Activated CD8-positive, alpha-beta memory T cell treated with anti-CD3 and anti-CD28 coated beads, Interleukin-2, amount 50 U/mL, for 48 hours (primary cell): ENCODE measurements at places on chromosomes 3 and 15.

DNA sequence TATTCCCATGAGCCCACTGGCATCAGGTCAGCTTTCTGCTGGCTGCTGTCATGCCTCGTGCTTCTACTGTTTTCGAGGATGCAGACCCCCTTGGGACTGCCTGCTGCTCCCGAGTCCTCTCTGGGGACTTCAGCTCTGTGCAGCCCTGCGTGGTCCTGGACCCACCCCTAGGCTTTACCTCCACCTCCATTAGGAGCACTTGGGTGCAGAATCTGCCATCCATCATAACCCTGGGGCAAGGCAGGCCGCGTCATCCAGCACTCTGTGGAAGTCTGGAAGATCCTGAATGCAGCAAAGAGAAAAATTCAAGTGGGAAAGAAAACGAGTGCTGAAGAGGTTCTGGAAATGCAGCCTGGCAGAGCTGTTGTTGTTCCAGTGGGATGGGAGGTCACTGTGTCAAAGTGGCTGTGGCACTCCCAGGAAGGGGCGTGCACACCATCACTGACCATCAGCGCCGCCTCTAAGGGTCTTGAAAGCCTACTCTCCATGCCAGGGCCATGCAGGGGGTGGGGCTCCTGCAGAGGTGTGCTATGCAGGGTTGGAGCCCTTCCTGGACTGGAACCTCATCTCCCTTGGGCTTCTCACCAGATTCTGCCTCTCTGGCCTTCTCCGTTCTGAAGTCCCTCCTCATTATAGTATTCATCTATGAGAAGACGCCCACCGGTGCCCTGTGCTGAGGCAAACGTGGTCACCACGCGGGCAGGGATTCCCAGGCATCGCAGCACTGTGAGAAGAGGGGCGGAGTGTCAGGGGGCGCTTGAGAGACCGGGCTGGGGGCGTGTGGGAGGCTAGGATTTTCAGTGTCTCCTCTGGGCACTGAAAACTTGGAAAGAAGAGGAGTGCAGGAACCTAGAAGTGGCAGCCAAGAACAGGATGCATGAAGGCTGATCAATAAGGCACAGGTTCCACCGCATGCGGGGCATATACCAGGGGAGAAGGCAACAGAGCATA is 12.5 kb downstream of the EPB42 start:
- no peak for DNase-seq

GRCh38 chr3:193809106-193809505 is 216.1 kb downstream of the OPA1 start:
- DNase-seq = no peak

DNA sequence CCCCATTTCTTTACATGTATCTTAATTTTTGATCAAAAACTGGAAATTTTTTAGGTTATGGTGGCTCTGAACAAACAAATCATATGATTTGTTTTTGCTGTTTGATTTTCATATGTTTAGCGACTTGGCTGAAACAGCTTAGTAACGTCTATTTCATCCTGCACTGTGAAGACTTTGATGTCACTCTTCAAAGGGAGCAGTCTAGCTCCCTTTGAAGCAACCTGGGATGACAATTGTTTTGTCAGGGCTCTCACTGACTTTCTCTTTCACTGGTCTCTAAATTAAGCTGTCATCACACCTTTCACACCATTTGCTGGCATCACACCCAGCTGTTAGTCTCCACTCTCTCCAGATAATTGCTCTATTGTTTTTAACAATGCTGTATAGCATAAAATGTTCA is 896.9 kb downstream of the IGSF11 start:
- no peak for DNase-seq

DNA sequence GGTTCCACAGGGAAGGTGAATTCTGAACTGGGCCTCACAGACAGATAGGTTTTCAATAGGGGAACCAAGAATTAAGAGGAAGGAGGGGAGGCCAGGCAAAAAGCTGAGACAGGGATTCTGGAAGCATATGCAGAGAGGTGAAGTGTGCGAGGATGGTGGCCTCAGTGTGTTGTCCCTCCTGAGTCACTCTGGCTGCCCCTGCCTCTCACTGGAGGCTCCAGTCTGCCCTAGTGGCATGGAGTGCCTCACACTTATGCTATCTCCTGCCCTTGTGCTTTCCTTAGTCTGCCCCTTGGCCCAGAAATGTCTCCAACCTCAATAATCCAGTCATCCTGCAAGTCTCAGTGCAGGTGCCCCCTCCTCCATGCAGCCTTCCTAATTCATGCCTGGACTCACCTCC is 32.2 kb upstream of the RBP1 start:
- DNase-seq = no peak

GRCh38 chr15:71304681-71305080 is 189.4 kb downstream of the THSD4 start:
- DNase-seq = no peak

GRCh38 chr15:50881121-50882048 is 27.1 kb upstream of the AP4E1 start:
- DNase-seq = no peak

DNA sequence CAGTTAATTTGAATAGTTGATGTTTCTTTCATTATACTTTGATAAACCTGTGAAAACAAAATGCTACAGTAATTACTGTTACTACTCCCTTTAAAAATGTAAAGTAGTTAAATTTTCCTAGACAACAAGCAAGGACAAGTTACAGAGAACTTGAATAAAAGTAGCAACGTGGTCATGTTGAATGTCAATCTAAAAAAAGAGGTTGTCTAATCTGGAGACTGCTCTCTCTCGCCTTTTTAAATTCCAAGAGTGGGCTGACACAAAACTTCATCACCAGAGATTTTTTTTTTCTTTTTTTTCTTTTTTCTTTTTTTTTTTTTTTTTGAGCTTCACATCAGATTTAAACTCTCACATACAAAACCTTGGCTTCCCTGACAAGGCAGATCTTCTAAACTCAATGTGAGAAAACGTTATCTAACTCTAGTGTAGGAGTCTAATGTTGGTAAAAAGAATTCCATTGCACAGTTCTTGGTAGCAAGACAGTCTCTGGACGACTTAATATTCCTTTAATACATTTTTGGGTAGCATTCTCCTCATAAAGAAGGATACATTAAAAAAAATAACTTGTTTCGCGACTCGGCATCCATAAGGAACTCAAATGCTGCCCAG is 4.1 kb downstream of the FOXP1 start:
- DNase-seq = no peak

DNA sequence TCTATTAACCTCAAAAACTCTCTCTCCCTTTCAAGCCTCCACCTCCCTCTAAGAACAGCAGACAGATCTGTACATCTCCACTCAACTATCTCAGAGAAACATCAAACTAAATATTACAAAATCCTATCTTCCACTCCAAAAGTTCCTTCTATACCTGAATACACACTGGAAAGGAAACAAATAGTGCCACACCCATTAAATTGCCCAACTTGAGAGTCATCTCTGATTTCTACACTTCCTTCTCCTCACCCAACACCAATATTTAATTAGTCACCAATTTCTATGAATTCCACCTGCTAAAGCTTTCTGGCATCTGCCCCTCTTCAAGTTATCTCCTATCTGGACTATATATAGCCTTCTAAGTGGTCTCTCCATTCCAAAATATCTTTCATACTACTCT is 65.8 kb downstream of the PEAK1 start:
- DNase-seq = no peak

DNA sequence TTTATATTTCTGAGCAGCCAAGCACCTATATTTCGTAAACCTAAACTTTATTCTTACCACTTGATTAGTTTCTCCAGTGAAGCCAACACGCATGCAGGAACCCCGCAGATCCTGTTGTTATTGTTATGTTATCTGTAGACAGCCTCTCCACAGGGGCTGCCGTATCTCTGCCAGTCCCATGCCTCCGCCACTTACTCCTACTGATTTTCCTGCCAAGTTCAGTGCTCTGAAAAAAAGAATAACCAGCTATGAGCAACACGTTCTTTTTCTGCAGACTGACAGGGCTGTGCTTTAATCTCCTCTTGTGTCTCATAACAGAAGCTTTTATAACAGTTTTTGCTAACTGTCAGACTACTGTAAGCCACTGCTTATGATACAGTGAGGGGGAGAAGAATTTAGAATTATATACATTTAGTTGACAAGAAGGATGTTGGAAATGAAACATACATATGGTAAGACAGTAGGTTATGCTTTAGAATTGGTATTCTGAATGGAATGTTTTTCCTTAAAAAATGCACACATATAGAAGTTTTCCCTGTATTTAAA is 347.4 kb downstream of the SI start:
- no peak for DNase-seq

- DNase-seq = no peak
These were observed 23.0 kb downstream of the HES1 start for GRCh38 chr3:194158942-194159439.

DNA sequence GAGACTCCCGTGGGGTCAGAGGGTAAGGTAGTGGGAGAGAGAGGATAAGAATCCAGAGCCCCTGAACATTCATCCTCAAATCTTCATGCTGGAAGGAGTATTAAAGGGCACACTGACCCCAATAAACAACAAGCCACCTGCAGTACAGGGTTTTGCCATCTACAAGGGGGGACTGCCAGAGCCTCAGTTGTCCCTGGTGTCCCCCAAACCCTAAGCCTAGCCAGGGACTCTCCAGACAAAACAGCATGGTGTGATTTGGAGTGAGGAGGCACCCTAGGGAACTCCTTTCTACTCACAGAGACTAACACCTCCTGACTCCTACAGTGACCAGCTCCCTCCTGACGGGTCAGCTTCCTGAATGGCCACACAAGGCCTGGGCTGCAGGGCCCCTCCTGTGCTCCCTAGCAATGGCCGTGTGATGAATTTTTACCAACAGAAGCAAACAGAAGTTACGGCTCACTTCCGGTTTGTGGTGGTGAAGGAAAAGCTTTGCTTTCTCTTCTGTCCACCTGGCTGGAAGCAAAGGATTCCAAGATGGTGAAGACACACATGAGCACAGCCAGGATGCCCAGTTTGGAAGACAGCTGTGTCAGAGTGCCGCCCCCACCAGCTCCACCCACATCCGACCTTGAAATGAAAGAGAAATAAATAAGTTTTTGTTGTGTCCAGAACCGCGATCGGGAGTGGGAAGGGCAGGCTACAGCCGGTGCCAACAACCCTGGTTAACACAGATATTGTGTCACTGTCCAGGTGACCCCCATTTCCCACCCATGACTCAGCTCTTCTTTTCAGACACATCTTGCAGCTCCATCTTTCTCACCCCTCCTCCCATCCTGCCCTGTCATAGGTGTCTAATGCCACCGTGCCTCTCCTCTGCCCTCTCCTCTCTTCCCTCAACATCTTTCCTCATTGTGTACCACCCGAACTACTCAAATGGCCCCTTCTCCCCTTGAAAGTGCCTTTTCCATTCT is 69.6 kb upstream of the ATP13A3 start:
- no peak for DNase-seq

- DNase-seq = no peak
These were observed 120.7 kb upstream of the STAC start for GRCh38 chr3:36259580-36259979.

DNA sequence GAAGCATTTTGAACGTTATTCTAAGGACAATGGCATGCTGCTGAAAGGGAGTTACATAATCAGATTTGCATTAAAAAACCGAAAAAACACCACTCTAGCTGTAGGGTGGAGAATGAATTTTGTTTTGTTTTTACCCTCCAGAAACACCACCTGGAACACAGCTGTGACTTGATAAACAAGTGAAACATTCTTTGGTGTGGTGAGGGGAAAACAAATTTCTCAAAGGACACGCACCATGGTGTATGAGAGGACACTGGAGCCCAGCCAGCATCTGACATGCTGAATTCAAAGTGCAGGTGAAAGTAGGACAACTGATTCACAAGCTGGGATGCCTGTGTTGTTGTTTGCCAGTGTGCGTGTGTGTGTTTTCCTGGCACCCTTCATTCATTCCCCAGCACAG is 554.5 kb upstream of the TBL1XR1 start:
- DNase-seq = no peak

- DNase-seq = no peak
These were observed 12.0 kb upstream of the CTXND1 start for GRCh38 chr15:80264031-80264430.

- DNase-seq = no peak
These were observed 391.2 kb upstream of the NECTIN3 start for GRCh38 chr3:110680450-110680849.

DNA sequence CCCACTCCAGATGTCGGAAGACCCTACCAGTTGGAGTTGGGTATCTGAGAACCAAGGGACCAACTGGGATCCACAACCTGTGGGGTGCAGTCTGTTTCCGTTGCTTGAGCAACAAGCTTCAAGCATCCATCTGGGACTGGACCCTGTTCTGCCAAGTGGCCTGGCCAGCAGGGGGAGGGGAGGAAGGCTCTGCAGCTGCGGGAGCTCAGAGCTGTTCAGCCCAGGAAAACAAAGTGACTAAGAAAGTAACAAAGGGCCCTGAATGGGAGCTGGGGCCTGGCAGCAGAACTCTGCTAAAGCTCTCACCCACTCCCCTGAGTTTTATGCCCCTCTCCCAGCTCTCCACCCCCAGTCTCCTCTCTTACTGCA is 2.7 kb downstream of the TYRO3 start:
- no peak for DNase-seq

DNA sequence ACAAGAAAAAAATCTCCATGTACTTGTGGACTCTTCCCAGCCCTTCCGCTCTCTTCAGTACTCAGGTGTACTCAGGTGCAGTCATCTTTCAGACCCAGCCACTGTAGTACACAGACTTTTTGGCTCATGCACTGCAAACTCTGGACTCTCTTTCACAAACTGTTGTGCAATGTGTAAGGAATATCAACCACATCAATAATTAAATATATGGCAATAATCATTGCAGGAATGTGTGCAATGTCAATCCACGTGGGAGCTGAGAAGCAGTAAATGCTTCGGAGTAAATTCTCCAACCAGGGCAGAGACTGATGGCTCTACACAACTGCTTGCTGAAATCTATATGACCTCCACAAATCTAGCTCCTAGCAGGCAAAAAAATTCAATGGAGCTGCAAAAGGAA is 287.3 kb upstream of the COL8A1 start:
- DNase-seq = no peak

DNA sequence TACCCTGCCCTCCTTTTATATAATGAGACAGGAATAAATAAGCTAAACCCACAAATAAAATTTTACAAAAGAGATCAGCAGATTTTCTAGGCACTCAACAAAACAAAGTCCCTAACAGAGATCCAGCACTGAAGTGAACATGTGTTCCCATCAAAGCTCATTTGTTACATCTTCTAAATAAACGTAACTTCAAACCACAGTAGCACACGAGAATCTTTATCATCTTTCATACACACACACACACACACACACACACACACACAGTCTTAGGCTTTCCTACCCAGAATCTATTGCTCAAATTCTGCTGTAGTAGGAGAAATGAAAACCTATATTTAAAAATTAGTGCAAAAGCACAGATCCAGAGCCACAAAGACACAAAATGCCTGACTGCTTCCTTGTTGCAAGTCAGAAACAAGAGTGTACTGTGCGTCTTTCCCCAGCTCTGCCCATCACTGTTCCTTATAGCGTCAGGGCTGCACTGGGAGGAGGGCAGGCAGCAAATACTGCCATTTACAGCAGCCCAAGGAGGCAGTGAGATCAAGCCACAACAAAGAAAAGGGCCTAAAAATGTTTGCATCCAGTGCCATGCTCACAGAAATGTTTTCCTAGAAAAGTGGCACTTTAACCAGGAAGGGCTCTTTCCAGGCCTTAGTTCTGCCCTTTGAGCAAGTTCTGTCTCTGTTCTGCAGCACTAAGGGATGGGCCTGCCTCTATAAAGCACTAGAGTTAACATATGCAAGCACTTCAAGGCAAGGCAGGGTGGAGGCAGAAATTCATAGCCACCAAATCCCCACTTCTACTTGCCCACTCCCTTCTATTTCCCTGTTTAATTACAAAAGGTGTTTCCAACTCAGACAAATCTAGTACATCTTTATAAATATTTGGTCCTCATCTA is 6.0 kb downstream of the IP6K1 start:
- no peak for DNase-seq
